A549 treated with CORT108297 at 1 μM for 4 hours (cell line): ENCODE measurements at places on chromosomes 13 and 19. TPM values are rescaled to one million over a fixed set of nuclear protein-coding genes. Genes with fewer than 3 reads are reported as not detected.

FFAR3 gene
- total RNA-seq: not detected in 5 replicates

KASH5 gene
- 0.05 to 0.12 TPM (median 0.07 TPM) in 4 of 5 replicates, not detected in the other for total RNA-seq

CIC gene
- 44.4 to 64.0 TPM (median 60.3 TPM) in 5 replicates for total RNA-seq

DHDH gene
- total RNA-seq: 1.3 to 1.7 TPM (median 1.5 TPM) in 5 replicates

STOML3 gene
- not detected in 5 replicates for total RNA-seq

KLK10 gene
- total RNA-seq: 0.25 to 0.60 TPM (median 0.28 TPM) in 5 replicates

TEX26 gene
- total RNA-seq: not detected in 5 replicates

SACS gene
- total RNA-seq: 9.2 to 14.1 TPM (median 11.3 TPM) in 5 replicates

TNFRSF19 gene
- total RNA-seq: 2.8 to 3.6 TPM (median 3.2 TPM) in 5 replicates

ZNF613 gene
- total RNA-seq: 0.65 to 1.8 TPM (median 1.3 TPM) in 5 replicates

INSL3 gene
- total RNA-seq: 0.30 to 0.66 TPM (median 0.39 TPM) in 5 replicates

MEIOSIN gene
- total RNA-seq: 0.06 to 0.08 TPM (median 0.07 TPM) in 4 of 5 replicates, not detected in the other

SHISA7 gene
- 0.02 TPM in 1 of 5 replicates, not detected in the others for total RNA-seq

ZNF776 gene
- total RNA-seq: 4.6 to 6.6 TPM (median 5.4 TPM) in 5 replicates

GFY gene
- 0.14 to 0.27 TPM (median 0.18 TPM) in 5 replicates for total RNA-seq

CEACAM7 gene
- total RNA-seq: 0.10 to 0.22 TPM (median 0.12 TPM) in 3 of 5 replicates, not detected in the others

LGALS13 gene
- total RNA-seq: not detected in 5 replicates

PGLYRP2 gene
- 0.05 TPM in 1 of 5 replicates, not detected in the others for total RNA-seq

SERP2 gene
- not detected in 5 replicates for total RNA-seq

EDNRB gene
- not detected in 5 replicates for total RNA-seq

CAPN12 gene
- total RNA-seq: 5.0 to 6.7 TPM (median 6.2 TPM) in 5 replicates

TUBB4A gene
- total RNA-seq: 4.6 to 6.8 TPM (median 6.4 TPM) in 5 replicates

S1PR4 gene
- total RNA-seq: 0.12 to 0.18 TPM (median 0.15 TPM) in 4 of 5 replicates, not detected in the other

DENND1C gene
- 0.07 to 0.28 TPM (median 0.22 TPM) in 5 replicates for total RNA-seq

FSD1 gene
- total RNA-seq: 7.2 to 9.2 TPM (median 8.3 TPM) in 5 replicates

TICAM1 gene
- 7.3 to 10.1 TPM (median 9.4 TPM) in 5 replicates for total RNA-seq

CERS1 gene
- total RNA-seq: 4.4 to 6.0 TPM (median 5.6 TPM) in 5 replicates

CYP4F11 gene
- 5.5 to 6.8 TPM (median 6.2 TPM) in 5 replicates for total RNA-seq

FGF22 gene
- 0.22 to 1.2 TPM (median 0.76 TPM) in 5 replicates for total RNA-seq

EID2B gene
- total RNA-seq: 8.4 to 10.2 TPM (median 8.7 TPM) in 5 replicates

CD37 gene
- total RNA-seq: not detected in 5 replicates

ACP4 gene
- total RNA-seq: not detected in 5 replicates

CYP4F8 gene
- not detected in 5 replicates for total RNA-seq

KLK8 gene
- total RNA-seq: not detected in 5 replicates

SIAH3 gene
- total RNA-seq: not detected in 5 replicates

GJB6 gene
- total RNA-seq: 0.06 TPM in 2 of 5 replicates, not detected in the others

FFAR2 gene
- 0.03 TPM in 1 of 5 replicates, not detected in the others for total RNA-seq
